ENCODE measurements at places on chromosomes 6 and 20. TPM values are rescaled to one million over a fixed set of nuclear protein-coding genes. Genes with fewer than 3 reads are reported as not detected.

DNA sequence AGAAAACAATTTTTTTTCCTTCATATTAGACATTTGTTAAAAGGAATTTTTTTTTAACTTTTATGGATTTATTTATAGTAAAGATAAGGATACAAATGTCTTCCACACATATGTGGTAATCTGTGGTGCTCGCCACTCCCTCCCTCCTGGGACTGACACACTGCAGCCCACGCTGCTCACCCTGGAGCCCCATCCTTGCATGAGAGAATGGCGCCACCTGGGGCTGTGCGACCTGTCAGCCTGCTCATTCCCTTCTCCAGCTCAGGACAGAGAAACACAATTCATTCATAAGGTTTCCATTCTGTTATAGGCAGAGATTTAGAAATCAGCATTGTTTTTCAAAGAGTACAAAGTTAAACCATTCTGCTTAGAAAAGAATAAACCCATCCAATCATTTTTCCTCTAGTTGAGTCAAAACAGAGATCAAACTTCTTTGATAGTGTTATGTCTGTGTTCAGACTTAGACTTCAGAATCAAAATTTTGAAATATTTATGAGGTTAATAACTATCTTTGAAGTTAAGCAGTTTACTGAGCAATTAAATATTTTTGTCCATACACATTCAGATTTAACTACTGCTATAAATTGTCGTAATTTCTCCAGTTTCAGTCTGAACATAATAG lies 42.8 kb upstream of the DYNLRB1 start:
- H3K36me3 ChIP-seq: peaks cover 33% of the 10 kb centered on the region
- no peak overlapping the region for H3K4me3 ChIP-seq
- peaks cover 35% of the 10 kb centered on the region for H3K4me1 ChIP-seq
- no peaks in the 10 kb centered on the region for H3K27me3 ChIP-seq
- no peak for DNase-seq

DNA sequence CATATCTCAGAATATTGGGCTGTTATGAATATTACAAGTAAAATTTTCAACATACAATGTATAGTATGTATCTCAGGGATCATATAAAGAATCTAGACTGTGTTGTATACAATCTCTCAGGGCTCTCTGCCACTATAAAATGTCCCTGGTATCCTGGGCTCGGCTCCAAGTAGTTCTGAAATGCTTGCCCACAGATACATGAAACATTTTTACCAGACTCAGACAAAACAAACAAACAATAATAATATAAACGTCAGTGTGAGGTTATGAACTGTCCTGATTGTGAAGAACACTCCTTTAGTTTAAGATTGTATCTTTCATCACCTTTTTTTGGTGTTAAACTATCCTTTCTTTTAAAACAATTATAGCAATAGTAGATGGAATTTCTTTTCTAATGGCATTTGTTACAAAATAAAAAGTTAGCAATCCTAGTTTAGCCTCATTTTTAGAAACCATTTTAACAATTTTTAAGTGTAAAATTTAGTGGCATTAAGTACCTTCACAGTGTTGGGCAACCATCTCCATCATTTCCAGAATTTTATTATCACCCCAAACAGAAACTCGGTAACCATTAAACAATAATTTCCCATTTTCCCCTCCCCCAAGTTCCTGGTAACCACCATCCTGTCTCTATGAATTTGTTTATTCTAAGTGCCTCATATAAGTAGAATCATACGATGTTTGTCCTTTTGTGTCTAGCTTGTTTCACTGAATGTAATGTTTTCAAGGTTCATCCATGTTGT lies 17.4 kb upstream of the LY86 start:
- no peak overlapping the region for H3K27ac ChIP-seq
- no peak for DNase-seq
- H3K4me3 ChIP-seq: no peak overlapping the region
- H3K36me3 ChIP-seq: no peaks in the 10 kb centered on the region
- no peaks in the 10 kb centered on the region for H3K4me1 ChIP-seq

DNA sequence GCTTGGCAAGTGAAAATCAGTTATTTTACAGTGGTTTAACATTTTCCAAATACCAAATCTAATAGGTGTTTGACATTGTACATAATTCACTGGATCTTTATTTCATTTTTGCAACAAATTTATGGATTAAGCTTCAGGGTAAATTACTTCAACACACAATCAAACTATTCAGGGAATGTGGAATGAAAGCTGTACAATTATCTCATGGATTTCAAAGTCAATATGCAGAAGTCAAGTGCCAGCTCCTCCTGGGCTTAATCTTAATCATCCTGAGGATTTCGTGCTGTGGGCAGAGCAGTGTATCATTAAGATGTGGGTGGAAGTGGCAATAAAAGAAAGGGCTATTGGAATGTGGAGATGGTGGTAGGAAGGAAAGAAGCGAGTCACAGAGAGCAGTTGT lies 548.8 kb downstream of the COL12A1 start:
- no peaks in the 10 kb centered on the region for H3K27me3 ChIP-seq
- H3K4me3 ChIP-seq: no peak overlapping the region
- H3K36me3 ChIP-seq: peaks cover 6% of the 10 kb centered on the region
- H3K4me1 ChIP-seq: peaks cover 52% of the 10 kb centered on the region

DNA sequence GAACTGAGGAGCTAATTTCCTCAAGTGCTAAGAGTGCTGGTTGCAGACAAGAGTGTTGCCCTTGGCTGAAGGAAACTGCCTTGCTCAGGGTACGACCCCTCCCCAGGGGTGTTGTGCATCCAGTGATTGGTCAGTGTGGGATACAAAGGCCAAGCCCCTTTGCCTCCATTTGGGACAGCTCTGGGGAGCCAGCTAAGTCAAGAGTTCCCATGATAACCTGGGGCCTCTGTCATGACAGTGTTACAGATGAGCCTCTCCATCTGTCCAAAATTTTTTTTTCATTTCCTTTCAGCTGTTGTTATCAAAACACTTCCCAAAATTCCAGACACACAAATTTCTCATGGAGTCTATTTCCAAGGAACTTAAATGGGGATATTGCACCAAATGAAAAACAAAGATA lies 93.3 kb downstream of the HS3ST5 start:
- no peak overlapping the region for H3K27ac ChIP-seq
- no peaks in the 10 kb centered on the region for H3K36me3 ChIP-seq
- no peak for DNase-seq
- H3K4me3 ChIP-seq: no peak overlapping the region
- no peaks in the 10 kb centered on the region for H3K4me1 ChIP-seq

The TMEM244 gene
- total RNA-seq: not detected
